Renal cortex interstitium (tissue), 15 donors: ENCODE measurements at places on chromosomes 7 and 10. TPM values are rescaled to one million over a fixed set of nuclear protein-coding genes. Genes with fewer than 3 reads are reported as not detected.

DNA sequence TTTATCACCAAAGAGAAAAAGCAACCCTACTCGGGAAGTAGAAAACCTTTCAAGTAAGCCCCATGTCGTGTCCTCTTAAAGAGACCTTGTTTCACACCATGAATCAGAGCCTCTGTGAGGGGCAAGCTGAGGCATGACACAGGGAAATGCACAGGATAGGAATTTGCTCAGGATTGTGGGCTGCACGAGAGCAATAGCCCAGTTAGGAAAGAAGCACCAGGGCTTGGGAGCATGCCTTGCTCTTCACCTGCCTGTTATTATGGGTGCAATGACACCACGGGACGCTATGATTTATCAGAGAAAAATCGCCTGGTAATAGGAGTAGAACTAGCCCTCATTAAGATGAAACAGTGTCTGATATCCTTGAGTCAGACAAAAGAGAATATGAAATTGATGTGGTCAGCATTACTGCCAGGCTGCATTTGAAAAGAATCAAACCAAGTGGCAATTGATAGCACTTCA, 562.9 kb upstream of the NRP1 start:
- no peak for DNase-seq

- DNase-seq = no peak
Observed at GRCh38 chr7:157674715-157675426, 338.1 kb downstream of the DNAJB6 start.

- DNase-seq = no peak
Observed at GRCh38 chr10:112471878-112472487, 25.0 kb downstream of the VTI1A start.

DNA sequence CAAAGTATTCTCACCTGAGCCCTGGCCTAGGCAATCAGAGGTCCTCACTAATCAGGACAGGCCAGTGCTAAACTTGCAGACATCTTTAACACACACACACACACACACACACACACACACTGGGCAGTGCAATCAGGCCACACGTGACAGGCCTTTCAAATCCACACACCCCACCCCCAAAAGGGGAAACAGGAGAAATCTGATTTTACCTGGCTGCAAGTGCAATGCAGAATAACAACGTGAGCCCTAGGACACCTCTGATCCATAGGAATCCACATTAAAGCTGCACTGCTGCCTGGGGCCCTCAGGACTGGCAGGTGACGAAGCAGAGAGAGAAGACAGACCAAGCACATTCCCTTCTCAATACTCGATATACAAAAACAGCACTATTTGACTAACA, 218.9 kb downstream of the FAM107B start:
- no peak for DNase-seq

DNA sequence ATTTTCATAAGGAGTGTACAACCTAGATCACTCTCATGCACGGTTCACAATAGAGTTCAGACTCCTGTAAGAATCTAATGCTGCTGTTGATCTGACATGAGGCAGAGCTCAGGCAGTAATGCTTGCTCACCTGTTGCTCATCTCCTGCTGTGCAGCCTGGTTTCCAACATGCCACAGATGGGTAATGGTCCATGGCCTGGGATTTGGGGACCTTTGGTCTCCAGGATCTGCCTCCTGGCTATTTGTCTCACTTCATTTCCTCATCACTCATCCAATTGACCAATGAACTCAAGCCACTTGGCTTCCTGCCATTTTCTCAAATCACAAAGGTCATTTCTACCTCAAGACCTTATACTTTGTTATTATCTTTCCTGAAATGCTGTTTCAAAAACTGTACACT, 786.1 kb downstream of the ANKRD7 start:
- DNase-seq = no peak

DNA sequence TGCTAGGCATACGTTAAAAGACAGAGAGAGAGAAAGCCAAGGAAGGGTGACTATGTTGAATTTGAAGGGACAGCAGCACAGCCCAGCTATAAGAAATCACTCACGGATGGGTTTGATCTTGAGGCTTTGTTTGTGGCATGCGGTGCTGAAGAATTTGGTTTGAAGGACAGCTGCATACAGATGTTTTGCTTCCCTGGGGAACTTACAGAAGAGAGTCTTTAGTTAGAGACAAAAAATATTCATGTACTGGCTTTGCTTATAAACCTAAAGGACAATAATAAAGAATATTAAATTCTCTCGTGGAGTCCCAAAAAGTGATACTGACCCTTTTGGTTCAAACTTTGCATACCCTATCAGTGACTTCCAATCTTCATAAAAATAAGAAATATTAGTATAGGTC, 491.4 kb downstream of the NEBL start:
- no peak for DNase-seq

DNA sequence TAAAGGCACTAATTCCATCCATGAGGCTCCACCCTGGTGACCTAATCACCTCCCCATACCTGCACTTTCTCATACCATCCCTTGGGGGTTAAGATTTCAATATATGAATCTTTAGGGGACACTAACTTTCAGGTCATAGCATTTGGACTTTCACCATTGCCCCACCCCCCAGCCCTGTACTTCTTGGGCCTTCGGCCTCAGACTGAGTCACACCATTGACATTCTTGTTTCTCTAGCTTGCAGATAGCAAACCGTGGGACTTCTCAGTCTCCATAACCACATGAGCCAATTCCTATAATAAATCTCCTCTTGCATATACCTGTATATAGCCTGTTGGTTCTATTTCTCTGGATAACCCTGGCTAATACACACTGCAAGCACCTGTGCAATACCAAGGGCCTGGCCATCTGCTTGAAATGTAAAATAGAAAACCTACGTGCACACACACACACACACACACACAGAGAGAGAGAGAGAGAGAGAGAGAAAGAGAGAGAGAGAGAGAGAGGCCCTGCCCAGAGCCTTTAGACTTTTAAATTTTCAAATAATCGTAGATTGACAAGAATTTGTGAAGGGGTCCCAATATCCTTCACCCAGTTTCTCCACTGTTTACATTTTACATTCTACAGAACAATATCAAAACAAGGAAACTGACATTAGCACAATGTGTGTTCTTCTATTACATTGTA, 25.3 kb downstream of the ANXA8 start:
- no peak for DNase-seq

- no peak for DNase-seq
Observed at GRCh38 chr7:108227366-108227765, 97.2 kb upstream of the LAMB4 start.

DNA sequence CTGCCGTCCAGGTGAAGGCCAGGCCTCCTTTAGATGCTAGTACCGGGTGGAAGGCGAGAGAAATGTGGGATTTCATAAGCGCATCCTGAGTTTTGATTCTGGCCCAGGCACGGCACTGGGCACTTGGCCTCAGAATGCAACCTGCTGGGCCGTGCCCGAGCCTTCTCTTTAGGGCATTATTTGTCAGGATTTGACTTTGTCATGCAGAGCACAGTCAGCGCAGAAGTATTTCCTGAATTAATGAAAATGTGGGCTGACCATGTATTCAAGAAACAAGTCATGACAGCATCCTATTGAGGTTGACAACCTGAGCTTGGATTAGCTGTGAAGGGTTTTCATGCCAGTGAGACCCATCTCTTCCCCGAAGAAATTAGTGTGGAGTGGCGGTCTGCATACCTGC, 34.4 kb downstream of the RCC1L start:
- DNase-seq = no peak

DNA sequence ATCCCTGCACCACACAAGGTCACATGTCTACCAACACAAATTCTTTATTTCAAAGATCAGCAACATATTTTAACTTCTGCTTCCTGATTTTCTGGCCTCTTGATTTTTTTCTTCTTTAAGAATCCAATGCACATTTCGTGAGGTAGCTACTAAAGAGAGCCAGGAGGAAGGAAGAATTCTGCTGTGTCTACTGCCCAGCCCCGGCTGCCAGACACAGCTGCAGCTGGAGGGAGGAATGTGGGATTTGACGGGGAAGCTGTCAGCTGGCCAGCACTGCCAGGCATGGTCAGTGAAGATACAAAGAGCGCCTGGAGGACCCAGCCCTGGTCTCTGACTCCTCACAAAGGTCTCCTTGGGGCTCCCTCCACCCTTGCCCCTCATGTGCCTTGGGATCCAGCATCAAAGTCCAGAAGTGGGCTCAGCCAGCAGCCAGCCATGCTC, 6.9 kb upstream of the AOC1 start:
- DNase-seq = no peak

Gene IFIT3
- polyA plus RNA-seq = 13.7 TPM

Gene STAM
- 30.5 TPM for polyA plus RNA-seq

Gene PLXDC2
- 42.6 TPM for polyA plus RNA-seq

Gene VWDE
- polyA plus RNA-seq = 6.7 TPM

Gene ZNF804B
- polyA plus RNA-seq = 0.40 TPM
